Esophagus squamous epithelium (tissue), 5 donors: ENCODE measurements at places on chromosomes 16 and 17.

GRCh38 chr17:81067391-81067811, 32.5 kb downstream of the BAIAP2 start:
- DNase-seq = no peak

- no peak for DNase-seq
Observed at GRCh38 chr17:82962163-82962720, 117.2 kb upstream of the METRNL start.

DNA sequence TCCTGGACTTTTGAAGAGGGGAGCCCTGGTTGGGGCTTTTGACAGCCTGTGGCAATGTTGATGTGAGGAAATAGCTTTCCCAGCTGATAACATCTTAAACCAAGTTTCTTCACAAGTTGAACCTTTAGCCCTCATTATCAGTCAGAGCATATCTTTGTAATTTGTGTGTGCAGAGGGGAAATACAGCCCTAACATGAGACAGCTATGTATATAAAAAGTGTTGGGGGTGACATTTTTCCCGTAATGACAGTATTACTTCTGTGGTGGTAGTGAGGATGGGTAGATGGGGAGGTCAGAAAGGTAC, 221.1 kb downstream of the FTO start:
- DNase-seq = no peak

DNA sequence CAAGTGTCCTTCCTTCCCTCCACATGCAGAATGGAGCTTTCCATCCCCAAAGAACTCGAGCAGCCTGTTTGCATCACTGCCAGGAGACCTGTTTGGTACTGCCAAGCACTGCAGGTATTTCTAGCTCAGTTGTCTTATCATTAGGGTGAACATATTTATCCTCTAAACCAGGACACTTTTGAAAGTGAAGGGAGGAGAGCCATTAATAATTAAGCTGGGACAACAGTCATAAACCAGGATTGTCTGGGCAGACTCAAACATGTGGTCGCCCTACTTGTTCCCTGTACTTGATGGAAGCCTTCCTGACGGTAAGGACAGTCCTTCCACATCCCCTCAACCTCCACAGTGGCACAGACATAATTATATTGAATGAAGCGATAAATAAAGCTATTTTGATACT, 67.4 kb downstream of the PRKCA start:
- DNase-seq = no peak

DNA sequence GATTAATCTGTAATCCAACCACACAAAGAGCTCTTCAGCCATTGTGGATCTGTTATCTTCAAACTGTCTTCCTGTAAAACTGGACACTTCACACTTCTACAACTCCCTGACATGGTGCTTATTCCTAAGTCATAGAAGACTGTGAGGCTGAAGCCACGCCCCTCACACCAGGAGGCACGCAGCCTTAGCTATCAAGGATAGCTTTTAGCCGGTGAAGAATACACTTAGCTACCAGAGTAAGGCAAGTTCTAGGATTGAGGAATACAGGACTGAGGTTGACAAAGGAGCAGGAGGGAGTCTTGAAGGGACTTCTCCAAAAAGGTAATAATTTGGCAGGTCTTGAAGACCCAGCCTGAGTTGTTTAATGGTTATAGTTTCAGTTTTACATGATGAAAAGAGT, 79.8 kb upstream of the GAS7 start:
- no peak for DNase-seq

- DNase-seq = no peak
Observed at GRCh38 chr16:336269-336668, 16.3 kb downstream of the AXIN1 start.

- DNase-seq = no peak
Observed at GRCh38 chr16:47043970-47044684, 70.7 kb upstream of the DNAJA2 start.

DNA sequence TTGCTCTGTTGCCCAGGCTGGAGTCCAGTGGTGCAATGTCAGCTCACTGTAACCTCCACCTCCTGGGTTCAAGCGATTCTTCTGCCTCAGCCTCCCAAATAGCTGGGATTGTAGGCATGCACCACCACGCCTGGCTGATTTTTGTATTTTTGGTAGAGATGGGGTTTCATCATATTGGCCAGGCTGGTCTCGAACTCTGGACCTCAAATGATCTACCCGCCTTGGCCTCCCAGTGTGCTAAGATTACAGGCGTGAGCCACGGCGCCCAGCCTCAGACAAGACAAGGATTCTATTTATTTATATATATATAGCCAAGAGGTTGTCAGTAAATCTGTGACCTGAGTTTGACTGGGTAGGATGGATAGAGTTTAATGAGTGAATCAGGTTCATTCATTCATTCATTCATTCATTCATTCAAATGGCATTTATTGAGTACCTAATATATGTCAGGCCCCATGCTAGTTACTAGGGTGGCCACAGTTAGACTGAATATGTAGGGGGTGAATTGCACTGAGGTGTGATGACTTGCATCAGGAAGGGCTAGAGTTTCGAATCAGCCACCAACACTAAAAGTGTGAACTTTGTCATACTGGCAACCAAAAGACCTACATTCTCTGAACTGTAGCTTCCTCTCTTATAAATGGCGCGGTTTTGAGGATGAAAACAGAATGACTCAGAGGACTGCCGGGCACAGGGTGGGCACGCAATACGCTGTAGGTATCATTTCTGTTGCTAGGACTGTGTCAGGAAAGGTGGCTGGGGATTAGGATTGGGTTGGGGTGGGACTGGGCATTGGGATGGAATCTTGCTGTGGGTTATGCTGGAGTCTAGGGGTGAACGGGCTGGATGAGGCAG, 37.8 kb downstream of the ITGAE start:
- no peak for DNase-seq

DNA sequence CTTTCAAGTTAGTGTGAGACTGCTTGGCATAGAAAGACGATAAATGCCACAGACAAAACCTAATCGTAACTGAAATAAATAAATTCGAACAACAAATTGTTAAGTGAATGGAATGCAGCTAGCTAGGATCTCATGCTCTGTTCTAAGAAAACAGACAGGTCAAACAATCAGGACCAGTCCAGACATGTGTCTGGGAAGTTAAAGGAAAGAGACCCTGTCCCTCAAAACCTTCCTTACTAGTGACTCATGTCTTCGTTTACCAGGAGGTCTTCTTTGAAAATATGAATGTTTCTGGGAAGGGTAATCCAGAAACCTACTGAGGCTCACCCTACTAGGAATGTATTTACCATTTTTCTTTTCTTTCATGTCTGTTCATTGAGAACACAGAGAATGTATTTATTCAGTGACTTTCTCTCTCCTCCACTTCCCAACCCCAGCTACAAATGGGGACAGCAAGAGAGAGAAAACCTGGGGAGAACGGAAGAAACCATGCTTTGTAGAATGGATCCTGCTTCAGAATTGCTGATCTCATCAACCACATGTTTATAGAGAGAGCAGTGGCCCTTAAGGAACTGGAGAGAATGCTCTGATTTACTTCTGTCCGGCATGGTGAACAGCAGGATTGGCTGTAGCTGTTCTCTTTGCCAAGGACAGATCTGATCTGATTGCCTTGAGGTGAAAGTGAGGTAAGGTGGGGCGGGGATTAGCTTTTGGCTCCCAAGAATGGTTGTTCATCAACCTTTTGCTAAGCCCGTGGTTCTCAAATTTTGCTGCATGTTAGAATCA, 39.4 kb upstream of the DHX8 start:
- no peak for DNase-seq

GRCh38 chr16:89826531-89827382, 1.5 kb upstream of the SPIRE2 start:
- DNase-seq = no peak

GRCh38 chr16:7501868-7502267, 169.2 kb downstream of the RBFOX1 start:
- DNase-seq = no peak

DNA sequence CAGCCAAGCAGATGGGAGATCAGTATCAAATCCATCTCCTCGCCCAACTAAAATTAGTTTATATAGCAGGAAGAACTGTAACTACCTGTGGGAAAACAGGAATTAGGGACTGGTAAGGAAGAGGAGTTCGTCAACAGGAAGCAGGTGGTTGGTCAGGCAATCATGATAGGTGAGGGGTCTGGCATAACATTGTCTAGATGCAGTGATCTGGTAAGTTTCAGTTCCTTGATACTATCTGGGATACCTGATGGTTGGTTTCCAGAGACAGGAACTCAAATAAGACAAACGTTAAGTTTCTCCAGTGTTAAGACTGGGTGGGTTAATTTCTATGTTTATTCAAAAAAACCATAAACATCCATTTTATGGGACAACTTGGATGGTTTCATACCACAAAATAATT, 53.8 kb downstream of the CEP112 start:
- DNase-seq = no peak

DNA sequence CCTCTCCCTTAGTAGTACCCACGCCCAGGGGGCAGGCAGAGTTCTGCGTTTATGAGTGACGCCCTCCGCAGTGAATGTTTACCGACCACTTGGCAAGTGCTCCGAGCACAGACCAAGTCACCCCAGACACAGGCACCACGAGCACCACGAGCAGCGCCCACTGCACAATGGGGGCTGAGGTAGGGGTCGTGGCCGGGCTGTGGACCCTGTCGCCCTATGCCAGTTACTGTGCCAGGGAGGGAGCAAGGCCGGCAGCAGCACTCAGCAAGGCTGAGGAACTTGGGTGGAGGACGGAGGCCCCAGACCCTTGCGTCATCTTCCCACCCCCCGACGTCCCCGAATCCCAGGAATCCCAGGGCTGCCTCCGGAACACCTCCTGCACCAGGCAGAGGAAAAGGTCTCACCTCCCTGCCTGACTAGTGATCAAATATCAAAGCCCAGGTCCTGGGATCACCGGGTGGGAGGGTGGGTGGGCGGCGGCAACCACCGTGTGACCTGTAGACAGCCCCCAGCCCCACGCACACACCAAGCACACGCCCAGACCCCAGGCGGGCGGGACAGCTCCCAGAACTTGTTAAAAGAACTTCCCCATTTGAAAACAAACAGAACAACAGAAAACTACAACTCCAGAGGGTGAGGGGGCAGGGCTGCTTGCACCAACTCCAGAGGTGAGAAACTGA, 5.4 kb downstream of the VASN start:
- no peak for DNase-seq

DNA sequence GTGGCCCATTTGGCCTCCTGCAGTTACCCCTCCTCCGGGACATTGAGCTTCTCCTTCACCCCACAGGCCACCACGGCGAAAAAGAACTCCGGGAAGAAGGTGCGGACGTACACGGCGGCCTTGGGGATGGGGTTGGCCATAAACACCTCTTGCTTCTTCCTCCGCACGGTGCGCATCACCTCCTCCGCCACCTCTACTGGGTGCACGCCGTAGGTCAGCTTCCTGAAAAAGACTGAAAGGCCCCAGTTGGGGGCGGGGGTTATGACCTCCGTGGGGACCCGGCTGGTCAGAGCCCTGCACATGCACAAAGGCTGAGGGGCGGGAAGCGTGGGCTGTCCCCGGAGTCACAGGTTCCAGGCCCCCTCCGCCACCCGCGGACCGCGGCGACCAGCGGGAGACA, 19.9 kb downstream of the DHRS7C start:
- DNase-seq = no peak

DNA sequence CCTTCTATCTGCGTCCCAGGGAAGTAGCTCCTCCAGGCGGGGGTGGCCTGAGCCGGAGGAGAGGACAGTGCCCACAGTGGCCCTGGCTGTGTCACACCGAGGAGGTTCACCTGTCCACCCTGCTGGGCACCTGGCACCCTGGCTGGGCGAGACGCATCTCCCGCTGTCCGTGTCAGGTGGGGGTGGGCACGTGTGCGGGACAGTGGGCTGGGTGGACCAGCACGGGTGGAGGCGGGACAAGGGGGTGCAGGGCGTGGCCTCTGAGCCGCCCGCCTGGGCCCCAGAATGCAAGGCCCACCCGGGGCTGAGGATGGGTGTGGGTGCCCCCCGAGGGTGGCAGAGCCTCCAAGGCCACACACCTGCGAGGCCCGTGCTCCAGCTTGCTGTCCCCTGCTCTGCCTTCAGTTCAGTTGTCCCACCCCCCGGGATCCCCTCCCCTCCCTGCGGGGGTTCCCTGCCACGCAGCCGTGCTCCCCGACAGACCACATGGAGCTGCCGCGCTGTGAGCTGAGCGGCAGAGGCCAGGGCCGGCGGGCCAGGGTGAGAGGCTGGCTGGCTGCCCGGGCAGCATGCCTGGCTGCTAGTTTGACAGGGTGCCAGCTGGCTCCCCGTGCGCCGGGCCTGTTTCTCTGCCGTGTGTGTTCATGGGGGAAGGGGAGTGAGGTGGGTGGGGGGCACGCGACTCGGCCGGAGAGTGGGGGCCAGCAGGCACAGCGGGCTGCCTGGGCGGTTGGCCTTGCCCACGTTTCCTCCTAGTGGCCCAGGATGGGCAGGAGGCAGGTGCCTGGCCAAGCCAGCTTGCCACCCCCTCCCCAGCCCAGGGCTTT, 33.9 kb downstream of the BAHCC1 start:
- DNase-seq = no peak

- DNase-seq = no peak
Observed at GRCh38 chr17:2343421-2343820, 6.1 kb downstream of the SGSM2 start.

DNA sequence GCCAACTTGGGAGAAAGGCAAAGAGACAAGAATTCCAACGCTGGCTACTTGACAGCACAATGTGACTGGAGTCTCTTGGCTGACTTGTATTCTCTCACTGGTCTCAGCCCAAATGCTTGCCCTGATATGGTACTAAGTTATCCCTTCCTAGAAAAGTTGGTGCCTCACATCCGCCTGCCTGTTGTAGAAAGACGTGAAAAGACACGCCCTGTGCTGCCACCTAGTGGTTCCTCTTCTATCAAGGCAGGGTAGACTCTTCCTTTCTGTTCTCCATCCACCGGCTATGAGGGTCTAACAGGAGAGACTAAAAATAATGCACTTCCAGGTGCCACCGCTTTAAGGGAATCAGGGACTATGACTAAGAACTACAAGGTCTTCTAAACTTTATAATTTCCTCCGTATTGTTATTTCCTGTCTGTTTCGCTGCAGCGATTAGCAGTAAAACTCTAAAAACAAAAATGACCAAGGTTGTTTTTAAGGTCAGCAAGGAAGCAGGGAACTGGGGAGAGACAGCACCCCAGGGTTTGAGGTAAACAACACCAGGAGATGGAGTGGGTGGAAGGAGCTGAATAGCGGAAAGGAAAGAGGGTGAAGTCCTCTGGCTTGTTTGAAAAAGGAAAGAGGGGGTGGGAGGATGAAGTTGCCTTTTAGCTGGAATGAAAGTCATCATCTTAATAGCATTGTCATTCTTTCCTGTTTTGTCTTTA, 109.5 kb downstream of the YPEL2 start:
- peak; percentile 53 for DNase-seq

GRCh38 chr17:47956791-47957590, 692 bp downstream of the PRR15L start:
- no peak for DNase-seq

GRCh38 chr16:12173121-12173520, 196.6 kb downstream of the SNX29 start:
- no peak for DNase-seq

DNA sequence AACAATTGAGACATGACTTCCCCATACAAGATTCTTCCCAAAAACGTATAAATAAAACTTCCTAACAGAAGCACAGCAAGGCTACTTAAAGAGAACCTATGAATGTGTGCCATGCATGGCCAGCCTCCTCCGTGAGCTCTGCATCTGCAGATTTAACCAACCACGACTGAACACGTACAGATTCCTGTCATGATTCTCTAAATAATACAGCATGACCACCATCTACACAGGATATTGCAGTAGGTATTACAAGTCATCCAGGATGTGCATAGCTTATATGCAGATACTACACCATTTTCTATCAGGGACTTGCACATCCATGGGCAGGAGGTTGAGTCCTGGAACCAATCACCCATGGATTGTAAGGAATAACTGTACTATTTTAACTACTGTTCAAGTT, 1.4 kb upstream of the QRICH2 start:
- no peak for DNase-seq

GRCh38 chr16:88533932-88534637, 36.1 kb upstream of the ZC3H18 start:
- no peak for DNase-seq
